ENCODE measurements at places on chromosomes 11 and 22.

DNA sequence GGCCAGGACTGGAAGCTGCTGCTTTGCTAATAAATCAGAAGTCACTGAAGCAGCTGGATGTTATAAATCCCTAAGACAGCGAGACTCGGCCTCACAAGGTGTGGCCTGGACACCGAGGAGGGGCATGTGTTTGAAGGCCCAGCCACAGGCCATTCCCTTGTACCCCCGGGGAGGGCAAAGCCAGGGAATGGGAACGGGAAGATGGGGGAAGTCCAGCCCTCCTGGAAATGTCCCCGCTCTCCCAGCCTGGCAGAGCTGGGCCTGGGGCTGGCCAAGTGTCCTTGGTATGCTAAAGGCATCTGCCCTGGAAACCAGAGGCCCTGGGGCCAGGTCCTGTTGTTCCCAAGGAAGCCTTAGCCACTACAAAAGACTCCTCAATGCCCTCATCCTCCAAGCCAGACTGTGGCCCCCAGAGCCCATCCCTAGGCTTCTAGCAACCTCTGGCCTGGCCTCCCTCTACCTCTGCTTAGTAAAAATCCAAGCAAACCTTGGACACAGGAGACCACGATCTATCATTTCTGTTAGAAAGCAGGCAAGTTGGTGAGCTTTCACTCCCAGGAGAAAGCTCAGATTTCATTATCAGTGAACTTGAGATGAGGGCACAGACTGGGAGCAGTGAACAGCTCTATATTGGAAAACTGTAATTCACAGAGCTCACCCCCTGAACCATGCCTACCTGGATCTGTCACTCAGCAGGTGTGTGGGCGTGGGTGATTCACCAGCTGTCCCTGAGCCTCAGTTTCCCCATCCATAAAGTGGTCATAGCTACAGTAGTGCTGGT is 11.0 kb downstream of the CHST1 start:
- DNase-seq: no peak

DNA sequence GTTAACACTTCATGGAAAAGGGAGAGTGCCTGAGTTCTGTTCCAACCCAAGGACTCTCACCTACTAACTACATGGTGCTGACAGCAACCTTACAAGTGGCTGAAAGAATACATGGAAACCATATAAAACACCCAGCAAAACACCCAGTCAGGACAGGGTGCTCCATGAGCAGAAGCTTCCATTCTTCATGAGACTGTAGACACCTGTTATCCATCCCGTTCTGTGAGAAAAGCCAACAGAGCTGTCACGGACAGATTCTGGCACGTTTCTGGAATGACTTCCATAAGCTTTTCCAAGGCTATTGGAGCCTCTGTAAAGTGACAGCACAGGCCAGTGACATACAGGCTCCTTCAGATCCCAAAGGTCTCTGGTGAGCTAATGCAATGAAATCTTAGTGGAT is 23.2 kb downstream of the PRR14L start:
- no peak for DNase-seq

DNA sequence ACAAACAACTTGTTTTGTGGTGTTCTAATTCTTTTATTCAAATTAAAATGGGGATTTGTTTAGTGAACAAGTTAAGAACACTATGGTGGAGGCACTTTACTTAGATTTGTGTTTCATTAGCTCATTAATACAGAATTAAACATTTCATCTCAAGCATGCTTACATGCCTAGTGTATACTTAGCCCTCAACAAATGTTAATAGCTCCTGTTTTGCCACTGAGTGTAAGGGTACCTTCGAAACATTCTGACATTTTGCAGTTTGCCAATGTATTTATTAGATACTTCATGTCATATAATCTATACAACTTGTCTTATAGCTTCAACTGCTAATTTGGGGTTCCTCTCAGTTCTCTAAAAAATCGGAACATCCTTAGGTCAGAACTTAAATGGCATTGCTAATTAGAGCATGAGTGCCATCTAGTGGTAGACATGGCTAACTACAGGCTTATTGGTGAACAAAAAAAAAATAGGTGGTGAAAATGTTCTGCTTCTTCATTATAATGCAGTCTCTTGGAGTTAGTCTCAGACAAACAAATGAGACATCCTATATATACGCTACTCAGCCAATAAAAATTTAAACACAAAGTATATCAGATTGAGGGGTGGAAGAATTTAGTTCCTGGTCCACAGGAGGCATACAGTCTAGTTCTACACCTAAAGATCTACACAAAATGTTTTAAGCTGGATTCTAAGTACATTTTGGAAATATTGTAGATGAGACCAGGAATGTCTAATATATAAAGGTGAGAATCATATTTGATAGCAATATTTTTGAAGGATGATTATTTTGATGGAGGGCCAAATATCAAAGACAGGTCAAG is 4.9 kb upstream of the CNTN5 start:
- no peak for DNase-seq

- DNase-seq: no peak
These were observed 5.4 kb downstream of the TMEM123 start for GRCh38 chr11:102447193-102447592.

- no peak for DNase-seq
These were observed 509.9 kb downstream of the NTM start for GRCh38 chr11:131880316-131880715.

- no peak for DNase-seq
These were observed 1.9 kb downstream of the BTG4 start for GRCh38 chr11:111510311-111510710.

- no peak for DNase-seq
These were observed 18.0 kb downstream of the MN1 start for GRCh38 chr22:27783436-27784119.

DNA sequence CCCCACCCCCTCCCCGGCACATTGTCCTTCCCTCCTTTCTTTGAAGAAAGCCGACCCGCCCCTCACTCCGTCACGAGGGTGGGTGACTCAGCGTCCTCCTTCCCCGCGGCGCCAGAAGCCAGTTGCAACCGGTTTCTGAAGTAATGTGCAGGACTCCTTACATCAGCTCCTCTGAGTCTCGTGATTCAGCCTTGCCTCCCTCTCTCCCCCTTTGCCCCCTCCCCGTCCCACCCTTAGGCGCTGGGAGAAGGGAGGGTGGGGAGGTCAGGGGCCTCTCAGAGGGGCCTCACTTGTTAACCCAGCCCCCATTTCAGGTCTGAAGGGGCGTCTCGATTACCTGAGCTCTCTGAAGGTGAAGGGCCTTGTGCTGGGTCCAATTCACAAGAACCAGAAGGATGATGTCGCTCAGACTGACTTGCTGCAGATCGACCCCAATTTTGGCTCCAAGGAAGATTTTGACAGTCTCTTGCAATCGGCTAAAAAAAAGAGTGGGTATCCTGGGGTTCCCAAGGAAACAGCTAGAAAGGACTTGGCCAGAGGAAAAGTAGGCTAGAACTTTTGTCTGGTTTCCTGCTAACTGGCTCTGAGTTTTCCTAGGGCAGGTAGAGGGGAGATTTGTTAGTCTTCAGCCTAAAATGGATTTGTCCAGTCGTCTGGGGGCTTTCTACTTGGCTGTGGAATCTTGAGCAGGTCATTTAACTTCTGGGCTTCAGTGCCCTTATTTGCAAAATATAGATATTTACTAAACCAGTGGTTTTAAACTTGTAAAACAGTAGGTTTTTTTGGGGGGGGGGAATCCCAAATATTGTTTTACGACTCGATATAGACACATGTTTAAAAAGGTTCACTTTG is 1.1 kb downstream of the SLC3A2 start:
- DNase-seq: peak; percentile 72

GRCh38 chr22:24137595-24137994 is 43.7 kb upstream of the SUSD2 start:
- DNase-seq: no peak

DNA sequence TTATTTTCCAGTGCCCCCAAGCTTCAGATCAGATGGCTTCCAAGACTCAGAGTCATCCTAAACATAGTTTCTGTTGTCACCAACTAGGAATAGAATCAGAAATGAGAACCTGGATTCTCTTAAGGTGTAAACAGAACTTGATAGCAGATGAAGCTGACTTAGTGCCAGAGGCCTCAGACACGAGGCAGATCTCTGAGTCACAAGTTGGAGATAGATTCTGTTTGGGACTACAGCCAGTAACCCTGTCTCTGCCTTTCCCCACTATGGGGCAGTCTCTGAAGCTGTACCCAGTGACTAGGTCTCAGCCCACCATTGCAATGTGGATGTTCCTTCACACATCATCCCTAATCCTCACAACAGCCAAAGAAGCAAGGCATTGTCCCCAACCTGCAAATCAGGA is 25.4 kb downstream of the NEU3 start:
- DNase-seq: no peak

DNA sequence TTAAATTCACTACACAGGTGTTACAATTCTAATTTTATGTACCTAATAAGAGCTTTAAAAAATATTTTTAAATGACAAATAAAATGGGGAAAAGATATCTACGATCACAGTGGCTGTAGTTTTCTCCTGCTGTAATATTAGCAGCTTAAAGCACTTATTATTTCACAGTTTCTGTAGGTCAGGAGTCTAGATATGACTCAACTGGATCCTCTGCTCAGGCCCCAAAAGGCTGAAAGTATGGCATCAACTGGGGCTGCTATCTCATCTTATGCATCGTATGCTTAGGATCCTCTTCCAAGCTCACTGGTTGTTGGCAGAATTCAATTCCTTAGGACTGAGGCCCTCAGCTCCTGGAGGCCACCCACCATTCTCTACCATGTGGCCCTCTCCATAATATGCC is 12.8 kb downstream of the FBXO3 start:
- no peak for DNase-seq

GRCh38 chr22:40377931-40378330 is 7.5 kb downstream of the SGSM3 start:
- DNase-seq: no peak

- no peak for DNase-seq
These were observed 2.6 kb upstream of the MS4A2 start for GRCh38 chr11:60085909-60086308.

GRCh38 chr22:27601195-27601594 is 200.4 kb downstream of the MN1 start:
- no peak for DNase-seq

DNA sequence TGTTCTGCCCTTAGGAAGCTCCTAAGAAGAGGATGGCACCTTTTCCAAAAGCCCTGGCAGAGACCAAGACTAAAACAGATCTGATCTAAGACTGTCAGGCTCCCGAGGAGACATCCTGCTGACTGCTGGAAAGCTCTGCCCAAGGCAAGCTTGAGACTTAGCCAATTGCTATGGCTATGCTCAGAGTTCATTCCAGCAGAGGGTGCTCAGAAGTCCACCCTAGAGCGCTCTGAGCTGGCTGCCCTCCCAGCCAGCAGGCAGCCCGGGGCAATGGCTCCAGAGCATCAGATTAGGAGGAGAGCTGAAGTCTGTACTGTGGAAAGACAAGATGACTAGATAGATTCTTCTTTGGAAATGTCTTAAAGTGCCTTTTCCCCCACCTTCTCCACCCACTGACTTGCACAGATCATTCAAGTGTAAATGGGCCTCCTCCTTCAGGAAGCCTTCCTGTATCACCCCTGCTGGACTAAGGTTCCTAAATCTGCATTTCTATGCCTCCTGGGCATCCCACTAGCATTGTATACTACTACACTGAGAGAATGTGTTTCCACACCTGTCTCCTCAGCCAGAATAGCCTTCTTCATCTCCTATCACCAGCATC is 23.4 kb downstream of the LRRC55 start:
- no peak for DNase-seq

DNA sequence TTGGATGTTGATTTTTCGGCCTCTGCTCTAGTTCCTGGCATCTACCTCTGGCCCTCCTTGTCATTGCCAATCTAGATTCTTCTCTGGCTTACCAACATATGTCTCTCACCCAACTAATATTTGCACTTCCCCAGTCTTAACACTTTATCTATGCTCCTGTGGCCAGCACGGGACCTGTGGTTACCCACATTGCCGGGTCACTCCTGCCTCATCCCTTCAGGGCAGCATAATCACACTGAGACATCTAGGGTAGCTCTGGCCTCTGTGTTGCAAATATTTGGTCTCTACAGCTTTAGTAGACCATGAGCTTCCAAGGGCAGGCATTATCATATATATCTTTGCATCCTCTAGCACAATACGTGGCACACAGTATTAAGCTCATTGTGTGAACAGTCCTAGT is 182.0 kb upstream of the ARHGAP20 start:
- no peak for DNase-seq

DNA sequence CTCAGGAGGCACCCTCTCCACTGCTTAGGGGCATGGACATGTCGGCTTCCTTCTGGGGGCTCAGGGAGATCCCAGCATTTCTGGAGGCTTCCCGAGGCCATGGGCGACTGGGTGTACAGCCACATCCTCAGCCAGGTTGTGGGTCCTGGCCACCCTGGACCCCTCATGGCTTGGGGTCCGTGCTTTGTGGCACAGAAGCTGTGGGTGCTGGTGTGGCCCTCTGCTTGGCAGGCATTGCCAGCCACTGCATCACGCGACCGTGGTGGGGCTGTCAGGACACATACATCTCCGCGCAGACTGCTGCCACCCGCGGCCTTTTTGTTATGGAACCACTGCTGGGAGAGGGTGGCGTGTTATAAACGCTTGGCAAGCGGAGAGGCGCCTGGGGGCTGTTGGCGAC is 1174.9 kb downstream of the BRD1 start:
- no peak for DNase-seq

- peak; percentile 37 for DNase-seq
These were observed 5.8 kb downstream of the USP35 start for GRCh38 chr11:78194490-78194889.

Data from H54 (cell line).